ENCODE measurements at places on chromosomes 7 and 10.

DNA sequence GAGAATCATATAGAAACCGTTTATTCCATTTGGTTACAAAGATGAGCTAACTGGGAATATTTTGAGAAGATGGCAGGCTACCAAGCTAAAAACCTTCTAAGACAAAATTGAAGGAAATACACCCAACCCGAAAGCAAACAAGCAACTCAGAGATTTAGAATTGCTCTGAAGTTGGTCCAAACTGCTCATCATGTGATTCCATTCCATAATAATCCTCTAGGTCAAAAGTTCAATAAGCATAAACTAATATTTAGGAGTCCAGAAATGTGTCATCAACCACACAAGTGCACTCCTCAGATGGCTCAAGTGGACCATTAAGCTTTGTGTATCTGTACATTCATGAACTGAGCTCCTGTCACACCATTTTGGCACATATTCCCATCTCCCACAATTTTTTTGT is 28.7 kb downstream of the DGKI start:
- no peak for DNase-seq

- no peak for DNase-seq
Measured at GRCh38 chr10:5576780-5577624, 52.2 kb downstream of the CALML3 start.

DNA sequence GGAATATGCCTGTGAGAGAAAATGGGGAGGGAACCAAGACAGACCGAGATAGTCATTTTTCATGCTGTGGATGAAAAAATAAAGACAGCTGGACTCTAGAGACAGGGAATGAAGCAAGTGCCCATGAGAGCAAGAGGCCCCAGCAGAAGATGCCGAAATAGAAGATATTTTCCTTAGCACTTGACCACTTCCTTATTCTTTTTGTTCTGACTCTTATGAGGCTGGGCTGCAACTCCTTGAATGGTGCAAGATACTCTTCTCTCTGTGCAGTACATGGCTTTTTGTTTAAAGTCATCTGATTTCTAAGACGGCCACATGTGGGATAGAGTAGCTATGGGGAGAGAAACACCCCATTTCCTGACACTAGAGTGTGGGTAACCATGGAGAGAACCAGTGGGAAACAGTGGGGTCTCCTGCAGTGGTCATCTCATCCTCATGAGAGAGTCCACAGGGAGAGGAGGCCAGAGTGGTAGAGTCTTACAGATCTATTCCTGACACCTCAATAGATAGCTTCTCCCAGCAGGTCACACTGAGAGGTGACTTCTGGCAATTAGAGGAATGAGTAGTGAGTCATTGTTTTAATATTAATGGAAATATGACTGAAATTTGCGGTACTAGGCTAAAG is 18.0 kb upstream of the VCL start:
- DNase-seq: no peak

DNA sequence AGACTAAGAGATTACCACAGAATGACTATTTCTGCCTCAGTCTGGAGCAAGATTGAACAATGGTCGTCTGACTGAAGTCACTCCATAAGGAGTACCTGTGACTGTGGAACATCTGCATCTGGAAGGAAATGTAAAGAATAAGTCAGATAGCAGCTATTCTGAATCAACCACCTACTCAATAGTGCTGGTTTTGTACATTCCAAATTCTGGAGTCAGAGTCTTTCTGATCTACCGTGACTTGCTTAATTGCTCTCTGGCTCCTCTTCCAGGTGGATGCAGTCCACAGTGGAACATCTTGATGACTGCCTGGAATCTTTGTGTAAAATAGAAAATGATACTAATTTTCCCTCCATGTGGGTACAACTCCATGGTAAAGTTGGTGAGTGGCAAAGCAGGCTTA is 156.3 kb upstream of the SEMA3C start:
- DNase-seq: no peak

DNA sequence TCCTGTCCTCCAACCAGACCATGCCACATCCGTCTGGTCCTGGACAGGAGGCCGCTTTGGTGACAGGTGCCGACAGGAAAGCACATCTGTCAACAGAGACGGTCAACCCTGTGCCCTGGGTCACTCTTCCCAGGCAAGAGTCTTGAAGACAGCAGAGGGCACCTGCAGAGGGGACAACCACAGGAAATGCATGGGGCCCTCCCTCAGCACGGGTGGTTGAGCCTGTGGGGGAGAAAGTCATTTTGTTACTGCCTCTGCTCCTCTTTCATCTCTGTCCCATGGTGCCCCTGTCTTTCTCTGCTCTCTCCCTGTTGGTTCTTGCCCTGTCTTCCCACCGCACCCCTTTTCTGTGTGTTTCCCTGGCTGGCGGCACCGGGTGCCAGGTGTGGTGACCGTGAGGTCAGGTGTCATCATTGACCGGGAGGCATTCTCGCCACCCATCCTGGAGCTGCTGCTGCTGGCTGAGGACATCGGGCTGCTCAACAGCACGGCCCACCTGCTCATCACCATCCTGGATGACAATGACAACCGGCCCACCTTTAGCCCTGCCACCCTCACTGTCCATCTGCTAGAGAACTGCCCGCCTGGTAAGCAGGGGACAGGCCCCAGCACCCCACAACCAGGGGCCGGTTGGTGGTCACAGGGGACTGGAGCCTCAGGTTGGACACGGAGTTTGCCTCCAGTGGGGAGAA is 17.6 kb upstream of the VSIR start:
- no peak for DNase-seq

Data from NCI-H1048 (cell line).